ENCODE measurements at places on chromosomes 6 and 20.

- DNase-seq, result no peak
These were observed 34.7 kb upstream of the TBXT start for GRCh38 chr6:166202321-166202733.

GRCh38 chr6:34242252-34243130 lies 5.8 kb downstream of the HMGA1 start:
- DNase-seq, result no peak

GRCh38 chr6:10545482-10545881 lies 24.3 kb downstream of the GCNT2 start:
- no peak for DNase-seq

GRCh38 chr20:37686762-37687477 lies 6.9 kb upstream of the CTNNBL1 start:
- DNase-seq, result no peak

DNA sequence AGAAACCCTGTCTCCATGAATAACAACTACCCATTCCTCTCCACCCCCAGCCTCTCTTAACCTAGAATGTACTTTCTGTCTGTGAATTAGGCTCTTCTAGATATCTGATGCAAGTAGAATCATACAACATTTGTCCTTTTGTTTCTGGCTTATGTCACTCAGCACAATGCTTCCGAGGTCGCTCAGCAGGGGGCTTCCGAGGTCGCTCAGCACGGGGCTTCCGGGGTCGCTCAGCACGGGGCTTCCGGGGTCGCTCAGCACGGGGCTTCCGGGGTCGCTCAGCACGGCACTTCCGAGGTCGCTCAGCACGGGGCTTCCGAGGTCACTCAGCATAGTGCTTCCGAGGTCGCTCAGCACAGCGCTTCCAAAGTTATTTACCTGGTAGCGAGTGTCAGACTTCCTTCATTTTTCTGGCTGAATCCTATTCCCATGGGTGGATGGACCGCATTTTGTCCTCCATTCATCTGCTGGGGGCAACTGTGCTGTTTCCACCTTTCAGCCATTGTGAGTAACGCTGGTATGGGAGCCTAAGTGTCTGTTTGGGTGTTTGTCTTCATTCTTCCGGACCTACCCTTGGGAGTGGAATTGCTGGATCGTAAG lies 31.0 kb upstream of the BHLHE23 start:
- DNase-seq, result no peak

DNA sequence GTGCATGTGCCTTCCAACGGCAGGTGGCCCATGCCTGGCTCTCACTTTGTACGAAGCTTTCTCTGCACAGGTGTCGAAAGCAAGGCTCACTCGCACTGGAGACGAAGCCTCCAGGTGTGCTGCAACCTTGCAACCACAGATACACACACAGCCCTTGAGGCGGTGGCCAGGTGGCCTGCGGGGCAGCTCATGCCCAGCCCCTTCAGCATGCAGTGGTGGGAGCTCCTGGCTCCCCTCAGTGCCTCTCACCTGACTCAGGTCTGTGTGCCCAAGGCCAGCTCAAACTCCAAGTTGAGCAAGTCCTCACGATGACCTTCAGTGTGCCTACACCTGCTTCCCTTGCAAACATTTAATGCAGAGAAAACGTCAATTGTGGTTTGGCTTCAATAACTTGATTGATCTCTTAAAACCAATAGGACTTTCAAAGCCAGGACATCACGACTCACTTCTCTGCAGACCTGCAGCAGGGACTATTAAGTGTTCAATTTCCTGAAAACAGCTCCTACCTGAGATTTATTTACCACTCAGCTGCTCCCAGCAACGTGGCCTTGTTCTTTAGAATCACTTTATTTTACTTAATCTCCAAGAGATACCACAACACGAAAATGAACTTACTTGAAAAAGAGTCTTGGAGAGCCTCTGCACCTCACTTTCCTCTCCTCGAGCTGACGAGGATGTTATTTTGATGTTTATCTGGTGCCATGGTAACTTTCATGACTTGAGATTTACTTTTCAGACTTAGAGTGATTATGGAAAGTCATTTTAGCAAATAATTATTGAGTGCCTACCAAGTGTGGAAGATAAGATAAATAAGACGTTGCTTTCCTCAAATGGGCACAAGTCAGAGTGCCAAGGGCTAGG lies 86.3 kb downstream of the SLC22A23 start:
- no peak for DNase-seq

- no peak for DNase-seq
These were observed 28.7 kb downstream of the MYB start for GRCh38 chr6:135209803-135210202.

DNA sequence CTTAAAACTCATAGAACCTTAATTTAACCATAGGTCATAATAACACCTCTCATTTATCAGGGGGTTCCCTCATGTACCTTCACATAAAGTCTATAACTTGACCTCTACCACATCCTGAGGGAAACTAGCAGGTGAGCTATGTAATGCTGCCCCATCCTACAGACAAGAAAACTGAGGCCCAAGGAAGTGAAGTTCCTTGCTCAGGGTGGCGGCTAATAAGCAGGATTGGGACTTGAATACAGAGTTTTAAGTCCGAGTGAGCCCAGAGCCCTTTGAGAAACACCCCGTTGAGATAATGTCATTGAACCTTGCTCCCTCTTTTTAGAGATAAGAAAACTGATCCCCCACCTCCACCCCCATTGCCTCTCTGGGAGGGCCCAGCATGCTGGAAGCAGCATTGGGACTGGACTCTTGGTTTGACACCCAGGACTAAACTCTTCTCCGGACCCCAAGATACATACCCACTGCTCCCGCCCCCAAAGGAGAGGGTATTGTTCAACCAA lies 429 bp downstream of the BNIP5 start:
- DNase-seq, result no peak

- DNase-seq, result no peak
These were observed 24.6 kb upstream of the CCDC167 start for GRCh38 chr6:37524025-37524969.

- DNase-seq, result no peak
These were observed 60.1 kb upstream of the MAP3K7 start for GRCh38 chr6:90646940-90647339.

DNA sequence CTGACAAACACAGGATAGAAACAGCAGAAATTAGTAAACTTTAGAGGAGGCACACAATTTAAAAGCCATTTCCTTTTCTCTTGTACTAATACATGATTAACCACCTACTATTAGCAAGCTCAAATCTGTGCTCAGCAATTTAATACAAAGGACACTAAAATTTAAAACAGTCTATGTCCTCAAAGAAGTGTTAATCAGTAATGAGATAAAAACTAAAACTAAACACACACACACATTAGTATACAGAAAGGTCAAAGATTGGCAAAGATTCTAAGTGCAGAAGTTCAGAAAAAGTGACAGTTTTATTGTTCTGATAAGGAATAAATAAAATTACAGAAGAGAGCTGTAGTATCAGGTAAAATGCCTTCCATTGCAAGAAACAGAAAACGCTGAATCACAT lies 73.9 kb upstream of the RUNX2 start:
- no peak for DNase-seq

DNA sequence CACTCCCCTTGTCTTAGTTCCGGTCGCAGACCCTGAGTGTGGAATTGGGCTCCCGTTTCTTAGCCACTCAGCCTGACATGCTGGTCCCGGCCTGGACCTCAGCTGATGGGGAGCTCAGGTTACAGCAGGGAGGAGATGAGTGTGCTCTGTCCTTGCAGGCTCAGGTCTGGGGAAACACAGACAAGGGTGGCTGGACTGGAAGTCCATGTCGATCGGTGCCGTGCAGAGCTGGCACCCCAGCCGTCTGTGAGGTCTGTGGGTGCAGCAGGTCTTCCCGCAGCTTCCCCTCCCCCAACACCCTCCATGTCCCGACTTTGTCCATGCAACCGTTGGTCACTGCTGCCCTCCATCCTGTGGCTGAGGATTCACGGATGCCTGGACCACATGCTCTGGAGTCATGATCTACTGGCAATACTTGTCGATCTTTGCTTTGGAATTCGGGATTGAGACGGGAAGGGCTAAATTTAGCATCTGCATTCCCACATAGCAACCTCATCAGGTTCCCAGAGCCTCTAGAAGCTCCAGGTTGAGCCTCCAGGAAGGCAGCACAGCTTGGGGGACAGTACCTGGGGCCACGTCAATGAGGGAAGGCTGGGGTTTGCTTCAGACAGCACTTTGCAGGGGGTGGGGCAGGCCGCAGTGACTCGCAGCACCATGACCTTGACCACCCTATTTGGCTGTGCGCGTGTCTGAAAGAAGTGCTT lies 118.8 kb downstream of the PSMB1 start:
- DNase-seq, result no peak

DNA sequence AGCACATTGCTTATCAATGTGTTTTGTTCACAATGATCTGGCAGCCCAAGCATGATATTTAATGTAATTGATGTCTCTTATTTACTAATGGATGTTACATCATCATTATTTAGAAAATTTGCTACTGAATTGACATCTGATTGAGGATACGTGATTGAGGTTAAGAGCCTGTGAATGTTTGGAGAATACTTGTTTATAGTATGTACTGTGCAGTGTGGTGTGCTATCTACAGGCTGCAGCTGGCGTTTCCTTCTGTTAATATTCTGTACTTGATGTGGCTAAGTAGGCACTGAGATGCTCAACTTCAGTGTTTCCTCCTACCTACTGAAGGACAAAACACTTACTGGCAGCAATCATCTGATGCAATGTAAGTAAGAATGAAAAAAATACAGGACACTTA lies 709.6 kb upstream of the FLRT3 start:
- no peak for DNase-seq

- peak; percentile 64 for DNase-seq
These were observed 501 bp downstream of the PLCG1 start for GRCh38 chr20:41137614-41138474.

GRCh38 chr6:132400883-132401617 lies at the start of gene MOXD1:
Gene MOXD1 (minus strand): TSS chr6:132401475. CDS start chr6:132401426, 49 bp downstream.
- no peak for DNase-seq

GRCh38 chr20:61728326-61728725 lies 337.4 kb downstream of the TAF4 start:
- DNase-seq, result no peak

- DNase-seq, result no peak
These were observed 152.3 kb upstream of the NEDD9 start for GRCh38 chr6:11384531-11385309.

GRCh38 chr20:2771631-2772080 lies 28.8 kb downstream of the CPXM1 start:
- no peak for DNase-seq

DNA sequence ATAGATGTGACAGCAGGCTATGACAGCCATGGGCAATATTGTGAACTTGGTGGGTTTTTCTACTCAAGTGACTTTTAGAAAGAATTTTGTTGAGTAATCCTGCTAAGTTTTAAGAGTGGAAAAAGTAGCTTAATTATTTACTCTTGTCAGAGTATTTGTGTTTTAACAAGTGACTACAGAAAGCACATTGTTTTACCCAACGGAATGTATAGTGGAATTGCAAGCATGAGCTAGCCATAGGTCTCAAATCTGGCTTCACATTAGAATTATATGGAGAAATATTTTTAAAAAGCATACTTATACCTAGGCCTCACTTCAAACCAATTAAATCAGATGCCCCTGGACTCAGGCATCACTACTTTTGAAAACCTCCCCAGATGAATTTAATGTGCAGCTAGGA lies 35.5 kb upstream of the GOPC start:
- no peak for DNase-seq

GRCh38 chr6:150806790-150807189 lies 58.7 kb upstream of the MTHFD1L start:
- no peak for DNase-seq

DNA sequence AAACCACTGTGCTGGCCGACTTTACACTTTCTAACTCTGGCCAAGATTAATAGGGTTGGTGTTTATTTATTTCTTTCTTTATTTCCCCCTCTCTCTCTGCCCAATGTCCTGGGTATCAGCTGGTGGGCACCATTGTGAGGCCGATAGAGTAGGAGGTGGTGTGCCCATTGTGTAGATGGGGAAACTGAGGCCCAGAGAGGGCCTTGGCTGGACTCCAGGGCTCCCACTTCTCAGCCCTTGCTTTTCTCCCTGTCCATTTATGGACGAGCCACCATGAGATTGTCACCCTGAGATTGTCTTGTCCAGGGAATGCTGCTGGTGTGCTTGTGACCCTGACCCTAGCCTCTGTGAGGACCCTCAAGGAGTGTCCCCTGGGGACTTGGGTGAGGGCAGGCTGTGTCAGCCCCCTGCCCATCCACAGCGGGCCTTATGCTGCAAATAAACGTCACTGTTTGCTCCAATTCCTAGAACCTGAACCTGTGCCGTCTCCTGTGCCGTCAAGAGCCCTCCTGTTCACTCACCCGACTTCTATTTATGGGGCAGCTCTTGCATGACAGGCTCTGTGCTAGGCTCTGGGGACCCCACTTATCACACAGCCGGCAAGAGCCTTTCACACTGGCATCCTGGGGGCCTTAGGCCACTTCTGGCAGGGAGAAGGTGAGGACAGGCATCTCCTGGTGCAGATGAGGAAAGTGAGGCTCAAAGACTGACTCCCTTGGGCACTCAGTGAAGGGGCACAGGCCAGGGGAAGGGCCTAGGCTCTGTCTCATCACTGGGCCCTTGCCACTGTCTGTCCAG lies 24.8 kb downstream of the SUN5 start:
- no peak for DNase-seq

DNA sequence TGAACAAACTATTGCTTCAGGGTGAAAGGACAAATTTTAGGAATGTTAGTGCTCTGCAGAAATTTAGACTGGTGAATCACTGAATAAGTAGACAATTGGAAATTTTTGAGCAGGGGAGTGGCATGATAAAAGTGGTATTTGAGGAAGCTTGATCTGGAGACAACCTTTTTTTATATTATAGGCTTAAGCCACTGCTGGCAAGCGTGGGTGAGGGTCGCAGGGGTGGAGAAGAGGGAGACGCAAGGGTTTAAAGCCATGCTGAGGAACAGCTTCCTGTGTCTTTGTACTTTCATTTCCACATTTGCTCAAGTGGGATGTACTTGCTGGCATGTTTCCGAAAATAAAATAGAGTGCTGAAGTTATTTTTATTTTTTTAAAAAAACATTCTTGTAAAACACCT lies 23.7 kb downstream of the NCOA7 start:
- no peak for DNase-seq

- DNase-seq, result no peak
These were observed 1.0 kb downstream of the GMEB2 start for GRCh38 chr20:63625771-63626423.

DNA sequence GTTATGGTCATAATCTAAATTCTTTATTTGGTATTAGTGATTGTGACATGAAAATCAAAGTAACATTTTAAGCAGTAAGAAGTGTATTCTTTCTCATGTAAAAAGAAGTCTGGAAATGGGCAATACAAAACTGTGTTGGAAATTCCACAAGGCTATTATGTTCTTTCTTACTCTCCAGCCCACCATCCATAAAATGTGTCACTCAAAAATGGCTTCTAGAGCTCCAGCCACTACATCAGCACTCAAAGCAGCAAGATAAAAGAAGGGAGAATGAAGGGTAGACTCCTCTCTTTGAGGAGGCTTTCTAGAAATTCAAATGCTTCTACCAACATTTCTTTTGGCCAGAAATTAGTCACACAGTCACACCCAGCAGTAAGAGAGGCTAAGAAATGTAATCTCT lies 18.4 kb downstream of the PDSS2 start:
- DNase-seq, result no peak

- DNase-seq, result no peak
These were observed 14.4 kb downstream of the PTK7 start for GRCh38 chr6:43090559-43090956.

- DNase-seq, result no peak
These were observed 695.2 kb downstream of the PHF3 start for GRCh38 chr6:64330694-64331307.

GRCh38 chr6:1575210-1576041 lies 34.3 kb upstream of the FOXC1 start:
- DNase-seq, result no peak

GRCh38 chr6:44397424-44398164 lies 10.1 kb downstream of the CDC5L start:
- DNase-seq, result no peak

All from stimulated activated naive CD4-positive, alpha-beta T cell treated with Interleukin-2 at 50 U/mL for 16 hours (primary cell).